Endothelial cell of umbilical vein (primary cell): ENCODE measurements at places on chromosomes 3 and 15. TPM values are rescaled to one million over a fixed set of nuclear protein-coding genes. Genes with fewer than 3 reads are reported as not detected.
A peak's percentile ranks its signal among the peaks of the same experiment; 100 is the strongest.

DNA sequence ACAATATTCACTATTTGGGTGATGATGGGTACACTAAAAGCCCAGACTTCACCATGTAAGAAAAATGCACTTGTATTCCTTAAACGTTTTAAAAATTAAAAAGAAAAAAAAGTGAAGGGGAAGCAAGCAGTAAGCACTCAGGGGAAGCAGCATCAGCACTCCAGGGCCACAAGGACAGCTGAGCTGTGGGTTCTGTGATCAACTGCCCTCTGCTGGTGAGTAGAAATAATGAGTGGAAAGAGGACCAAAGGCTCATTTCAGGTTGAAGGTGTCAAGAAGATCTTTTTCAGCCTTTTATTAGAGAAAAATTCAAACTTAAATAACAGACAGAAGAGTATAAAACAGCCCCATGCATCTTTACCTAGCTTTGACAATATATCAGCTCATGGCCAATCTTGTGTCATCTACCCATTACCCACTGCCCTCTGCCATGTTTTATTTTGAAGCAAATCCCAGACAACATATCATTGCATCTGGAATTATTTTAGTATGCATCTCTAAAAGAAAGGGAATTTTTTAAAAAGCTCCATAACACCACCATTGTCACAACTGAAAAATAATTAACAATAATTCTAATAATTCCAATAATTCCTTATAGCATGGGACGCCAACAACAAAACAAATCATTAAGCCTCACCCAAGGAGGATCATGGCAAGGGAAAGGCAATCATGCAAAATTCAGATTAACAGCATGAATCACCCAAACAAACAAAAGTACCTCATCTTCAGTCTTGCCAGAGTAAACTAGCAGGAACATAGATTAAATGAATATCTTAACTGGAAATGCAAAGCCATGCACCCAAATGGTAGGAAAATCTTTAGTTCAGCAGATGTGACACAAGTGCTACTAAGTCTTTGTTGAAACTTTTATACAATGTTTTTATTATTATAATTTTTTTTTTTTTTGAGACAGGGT is 42.5 kb downstream of the TAMM41 start:
- DNase-seq, result peak; percentile 53
- H3K4me3 ChIP-seq, result no peak overlapping the region
- no peaks in the 10 kb centered on the region for H3K27me3 ChIP-seq
- H3K36me3 ChIP-seq, result peaks cover 9% of the 10 kb centered on the region
- H3K4me1 ChIP-seq, result no peaks in the 10 kb centered on the region

DNA sequence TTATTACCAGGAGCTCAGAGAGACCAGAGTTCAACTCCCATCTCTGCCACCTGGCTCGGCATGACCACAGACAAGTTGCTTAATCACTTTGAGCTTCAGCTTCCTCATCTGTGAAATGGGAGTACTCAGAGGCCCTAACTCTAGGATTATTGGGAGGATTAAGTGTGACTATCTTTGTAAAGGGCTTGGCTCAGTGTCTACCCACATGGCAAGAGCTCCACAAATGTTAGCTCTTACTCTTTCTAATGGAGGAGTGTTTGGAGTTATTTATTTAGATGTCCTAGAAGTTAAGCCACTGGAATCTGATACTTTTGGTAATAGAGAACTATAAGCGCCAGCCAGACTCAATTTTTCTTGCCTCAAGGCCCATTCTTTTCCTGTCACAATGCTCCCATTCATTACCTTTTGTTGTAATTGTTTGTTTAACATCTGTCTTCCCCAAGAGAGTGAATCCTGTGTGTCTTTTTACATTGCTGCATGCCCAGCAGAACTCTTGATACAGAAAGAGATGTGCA is 12.3 kb upstream of the LMCD1 start:
- H3K4me3 ChIP-seq, result no peak overlapping the region
- no peaks in the 10 kb centered on the region for H3K27me3 ChIP-seq
- H3K4me1 ChIP-seq, result no peaks in the 10 kb centered on the region
- DNase-seq, result no peak
- H3K36me3 ChIP-seq, result no peaks in the 10 kb centered on the region

- H3K4me1 ChIP-seq, result peaks cover 6% of the 10 kb centered on the region
- H3K36me3 ChIP-seq, result no peaks in the 10 kb centered on the region
- H3K4me3 ChIP-seq, result no peak overlapping the region
- DNase-seq, result no peak
- no peaks in the 10 kb centered on the region for H3K27me3 ChIP-seq
- H3K27ac ChIP-seq, result no peak overlapping the region
Observed at GRCh38 chr3:123682781-123683504, 98.1 kb upstream of the HACD2 start.

DNA sequence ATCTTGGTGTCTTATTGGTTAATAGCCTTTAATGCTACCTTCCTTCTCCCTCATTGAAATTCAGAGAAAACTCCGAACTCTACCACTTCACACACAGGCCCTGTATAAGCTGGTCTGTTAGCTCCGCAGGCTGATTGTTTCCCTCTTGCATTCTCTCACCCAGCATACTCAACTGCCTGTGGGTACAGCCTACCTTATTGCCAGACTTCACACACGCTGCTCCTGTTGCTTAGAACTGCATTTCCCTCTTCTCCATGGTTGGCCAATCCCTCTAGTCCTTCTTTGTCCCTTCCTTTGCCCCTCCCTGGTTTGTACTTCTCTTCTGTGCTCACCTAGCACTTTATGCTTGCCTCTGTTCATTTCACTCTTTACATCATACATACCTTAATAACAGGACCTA is 92.9 kb upstream of the PRTG start:
- H3K4me1 ChIP-seq, result no peaks in the 10 kb centered on the region
- H3K4me3 ChIP-seq, result no peak overlapping the region
- no peak for DNase-seq

The FSIP1 gene
- 1.1 and 1.2 TPM in 2 replicates for total RNA-seq
